ENCODE measurements at places on chromosomes 2 and 18.

DNA sequence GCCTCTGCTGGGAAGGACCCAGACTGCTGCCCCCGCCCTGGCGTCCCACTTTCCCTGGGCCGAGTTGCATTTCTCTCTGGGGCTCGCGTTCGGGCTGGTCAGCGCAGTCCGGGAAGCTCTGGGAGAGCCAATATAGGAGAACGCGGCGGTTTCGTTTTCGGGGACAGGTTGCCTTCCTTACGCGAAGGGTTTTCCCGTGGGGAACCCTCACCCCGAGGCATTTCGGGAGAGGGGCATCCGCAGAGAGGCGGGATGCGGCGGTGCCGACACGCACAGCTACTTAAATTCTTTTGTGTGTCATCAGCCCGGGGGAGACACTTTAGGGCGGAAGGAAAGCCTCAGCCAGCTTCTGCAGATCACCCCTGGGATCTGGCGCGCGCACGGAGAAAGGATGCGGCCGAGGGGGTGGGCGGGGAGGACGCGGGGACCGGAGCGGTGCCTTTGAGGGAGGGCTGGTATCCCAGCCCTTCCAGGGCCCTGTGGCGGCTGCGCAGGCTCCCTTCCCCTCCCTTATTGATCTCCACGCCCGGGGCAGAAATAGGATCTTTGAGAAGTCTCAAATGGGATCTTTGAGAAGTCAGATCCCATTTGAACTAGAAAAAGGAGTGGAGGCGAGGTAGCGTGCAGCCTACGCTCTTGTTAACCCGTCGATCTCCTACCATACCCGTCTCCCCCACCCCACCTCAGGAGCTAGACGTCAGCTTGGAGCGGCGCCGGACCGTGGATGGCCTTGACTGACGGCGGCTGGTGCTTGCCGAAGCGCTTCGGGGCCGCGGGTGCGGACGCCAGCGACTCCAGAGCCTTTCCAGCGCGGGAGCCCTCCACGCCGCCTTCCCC is 1.2 kb downstream of the GATA6 start:
- peak; percentile 13 for DNase-seq

DNA sequence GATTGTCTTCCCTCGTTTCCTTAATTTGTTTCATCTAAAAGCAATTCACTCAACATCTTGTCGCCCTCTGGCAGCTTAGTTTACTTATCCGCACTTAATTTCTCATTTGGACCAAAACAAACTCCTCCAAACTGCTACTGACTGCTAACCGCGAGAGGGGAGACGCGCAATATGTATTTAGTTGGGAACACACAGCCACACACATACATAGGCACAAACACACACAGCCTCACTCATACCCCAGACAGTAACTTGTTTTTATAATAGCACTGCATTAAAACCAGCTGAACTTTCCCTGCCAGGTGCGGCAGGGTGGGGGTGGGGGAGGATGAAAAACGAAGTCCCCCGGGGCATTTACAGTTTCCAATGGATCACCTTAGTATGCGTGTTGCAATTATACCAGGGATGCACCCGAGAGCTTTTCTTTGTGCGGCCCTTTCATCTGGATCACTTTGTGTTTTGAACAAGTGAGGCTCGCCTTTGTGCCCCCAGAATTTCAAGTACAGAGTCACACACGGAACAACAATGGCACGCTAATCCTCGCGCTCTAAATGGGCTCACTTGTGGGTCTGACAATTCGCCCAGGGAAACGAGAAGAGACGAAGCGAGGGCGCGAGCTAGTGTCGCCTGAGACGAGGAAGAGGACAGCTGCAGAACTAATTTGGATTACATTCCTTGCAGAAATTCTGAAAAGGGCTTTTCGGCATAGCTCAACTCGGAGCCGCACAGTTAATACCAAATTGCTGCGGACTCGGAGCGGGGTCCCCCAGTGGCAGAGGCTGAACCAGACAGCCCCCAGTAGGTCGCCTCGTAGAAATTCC is 2.4 kb downstream of the ERBB4 start:
- DNase-seq, result no peak

- DNase-seq, result no peak
Measured at GRCh38 chr2:109435066-109435690, 178.6 kb downstream of the SEPTIN10 start.

DNA sequence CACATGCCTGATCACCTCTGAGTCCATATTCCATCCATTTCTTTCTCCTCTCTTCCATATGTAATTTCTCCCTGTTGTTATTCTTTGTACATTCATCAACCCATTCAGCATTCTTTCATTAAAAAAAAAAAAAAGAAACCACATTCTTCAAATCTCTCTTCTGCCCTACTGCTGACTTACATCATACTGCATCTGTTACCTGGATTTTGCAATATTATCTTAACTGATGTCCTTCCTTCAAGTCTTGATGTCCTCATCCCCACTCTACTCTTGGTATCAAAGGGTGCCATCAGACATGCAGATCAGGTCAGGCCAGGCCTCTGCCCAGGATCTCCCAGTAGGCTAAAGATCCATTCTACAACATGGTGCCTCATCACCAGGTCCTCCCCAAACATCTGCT is 90.6 kb downstream of the SGPP2 start:
- DNase-seq, result no peak

GRCh38 chr2:1319393-1319792 is 93.9 kb upstream of the TPO start:
- DNase-seq, result no peak

GRCh38 chr2:163266772-163267171 is 428.2 kb upstream of the KCNH7 start:
- no peak for DNase-seq

DNA sequence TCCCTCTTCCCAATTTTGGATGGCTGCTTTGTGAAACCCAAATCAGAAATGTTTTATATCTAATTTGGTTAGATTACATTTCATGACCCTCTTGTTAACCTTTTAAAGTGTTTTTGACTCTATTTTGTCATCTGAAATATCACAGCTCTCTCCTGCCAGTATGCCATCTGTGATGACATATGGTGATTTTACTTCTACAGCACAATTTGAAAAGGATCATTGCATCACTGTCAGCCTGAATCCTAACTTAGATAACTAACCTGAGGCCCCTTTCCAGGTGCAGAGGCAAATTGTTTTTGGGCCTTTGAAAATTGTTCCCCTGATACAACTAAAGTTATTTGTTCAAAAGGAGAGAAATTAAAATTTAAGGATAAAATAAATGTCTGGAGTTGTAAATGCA is 1023.4 kb upstream of the LRRTM1 start:
- DNase-seq, result no peak

Data from HepG2 (cell line).